ENCODE measurements at places on chromosomes 13 and 19. TPM values are rescaled to one million over a fixed set of nuclear protein-coding genes. Genes with fewer than 3 reads are reported as not detected.

- no peak for DNase-seq
Observed at GRCh38 chr13:32045982-32046785, 14.6 kb downstream of the FRY start.

GRCh38 chr13:102944821-102945220, 99.0 kb downstream of the ERCC5 start:
- DNase-seq: no peak

GRCh38 chr13:106468207-106468606, 67.3 kb downstream of the EFNB2 start:
- no peak for DNase-seq

- DNase-seq: no peak
Observed at GRCh38 chr13:110270507-110270906, 36.5 kb downstream of the COL4A1 start.

GRCh38 chr13:113887700-113888201, 23.9 kb upstream of the GAS6 start:
- DNase-seq: no peak

DNA sequence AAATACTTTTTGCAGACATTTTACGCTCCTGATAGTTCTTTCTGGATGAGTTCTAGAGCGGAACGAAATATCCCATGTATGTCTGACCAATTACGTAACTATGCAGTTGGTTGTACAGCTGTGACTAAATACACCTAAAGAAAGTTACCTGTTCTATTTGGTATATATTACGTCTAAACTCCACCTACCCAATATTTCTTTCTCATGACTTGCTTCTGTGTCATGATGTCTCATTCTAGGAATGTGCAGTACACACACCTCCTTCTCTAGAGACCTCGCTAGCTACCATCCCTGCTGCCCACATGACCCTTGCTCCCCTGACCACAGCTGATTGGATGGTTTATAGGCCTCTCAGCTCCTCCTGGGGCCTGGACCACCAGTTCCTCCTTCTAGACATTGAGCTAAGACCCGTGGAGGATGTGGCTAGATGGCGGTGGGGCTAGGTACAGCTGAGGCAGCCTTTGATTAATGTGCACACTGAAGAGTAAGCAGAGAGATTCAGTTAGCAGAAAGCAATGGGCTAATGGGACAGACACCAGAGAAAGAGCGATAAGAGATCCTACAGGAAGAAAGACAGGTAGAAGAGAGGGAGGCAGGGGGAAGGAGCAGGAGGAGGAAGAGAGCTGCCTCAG, 422.1 kb downstream of the COG6 start:
- no peak for DNase-seq

DNA sequence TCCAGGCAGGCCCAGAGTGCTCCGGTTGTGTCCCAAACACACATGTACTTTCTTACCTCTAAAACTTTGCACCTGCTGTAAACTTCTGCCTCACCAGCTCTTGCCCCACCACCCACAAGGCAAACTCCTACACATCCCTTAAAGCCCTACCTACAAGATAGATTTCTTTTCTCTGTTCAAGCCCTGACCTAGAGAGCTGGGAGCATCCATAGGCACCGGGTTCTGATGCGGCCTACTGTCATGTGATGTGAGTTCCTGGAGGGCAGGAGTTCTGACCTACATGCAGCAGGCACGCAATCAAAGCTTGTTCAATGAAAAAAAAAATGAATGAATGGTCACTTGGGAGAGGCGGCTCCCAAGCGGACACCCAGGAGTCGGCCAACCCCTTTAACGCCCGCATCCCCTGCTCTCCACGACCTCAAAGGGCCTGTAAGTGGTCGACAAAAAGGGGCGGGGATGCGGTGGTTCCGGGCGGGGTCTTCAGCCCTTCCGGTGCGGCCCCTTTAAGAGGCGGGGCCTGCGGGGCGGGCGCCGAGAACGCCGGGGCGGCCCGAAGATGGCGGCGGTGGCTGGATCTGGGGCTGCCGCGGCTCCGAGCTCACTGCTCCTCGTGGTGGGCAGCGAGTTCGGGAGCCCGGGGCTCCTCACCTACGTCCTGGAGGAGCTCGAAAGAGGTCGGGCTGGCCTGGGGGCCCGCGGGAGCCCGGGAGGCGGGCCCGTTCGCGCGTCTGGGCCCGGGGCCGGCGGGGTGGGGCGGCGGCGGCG, at the start of gene MAP1S:
MAP1S (plus strand) TSS at position 534 of the 765 bp plus-strand sequence; CDS start at position 557, 23 bp downstream.
- peak; percentile 77 for DNase-seq

- DNase-seq: no peak
Observed at GRCh38 chr13:39847336-39847735, 191.9 kb downstream of the COG6 start.

GRCh38 chr13:110416131-110417025, 109.3 kb downstream of the COL4A2 start:
- DNase-seq: no peak

- DNase-seq: no peak
Observed at GRCh38 chr19:49061000-49061399, 3.5 kb upstream of the CGB7 start.

DNA sequence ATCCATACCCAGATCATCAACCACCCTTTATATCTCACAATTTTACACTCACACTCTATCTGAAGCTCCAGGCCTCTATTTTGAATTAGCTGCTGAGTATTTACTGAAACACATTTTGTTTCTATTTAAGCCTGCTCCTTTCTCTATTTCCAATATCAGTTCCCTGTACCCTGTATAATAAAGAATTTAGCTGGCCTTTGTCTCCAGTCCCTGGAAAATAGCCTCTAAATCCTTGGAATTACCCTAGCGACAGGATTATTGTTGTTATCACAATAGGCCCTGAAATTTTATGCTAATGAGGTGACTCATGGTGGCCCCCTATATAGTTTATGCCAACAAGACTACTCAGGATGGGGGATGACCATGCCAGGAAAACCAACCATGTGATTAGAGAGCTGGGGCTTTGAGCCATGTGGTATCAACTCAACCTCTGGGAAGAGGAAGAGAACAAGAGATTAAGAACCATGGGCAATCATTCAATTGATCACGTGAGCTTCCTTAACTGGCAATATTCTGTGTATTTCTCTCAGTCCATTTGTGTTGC, 72.7 kb downstream of the KATNAL1 start:
- no peak for DNase-seq

DNA sequence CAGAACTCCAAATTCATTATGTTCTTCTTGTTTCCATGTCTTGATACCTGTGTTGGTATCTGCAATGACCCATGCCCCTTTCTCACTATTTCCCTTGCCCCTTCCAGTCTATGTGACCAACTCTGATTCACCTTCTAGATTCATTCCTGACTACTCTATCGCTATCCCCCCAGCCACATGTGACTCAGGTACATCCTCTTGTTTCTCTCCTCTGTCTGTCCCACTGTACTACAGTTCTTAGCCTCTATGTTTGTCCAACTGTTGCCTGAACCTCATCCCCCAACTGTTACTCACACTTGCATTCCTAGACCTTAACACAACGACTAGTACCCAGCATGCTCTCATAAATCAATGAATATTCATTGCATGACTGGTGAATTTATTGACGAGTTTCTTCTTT, 10.0 kb upstream of the FLT3 start:
- no peak for DNase-seq

- peak; percentile 81 for DNase-seq
Observed at GRCh38 chr19:45884682-45885555, 1.0 kb downstream of the IRF2BP1 start.

GRCh38 chr13:60282186-60282585, 114.8 kb upstream of the TDRD3 start:
- peak; percentile 50 for DNase-seq

Gene ZSWIM9
- total RNA-seq: 4.9 TPM

Gene SBSN
- total RNA-seq: 15.6 TPM

Gene FBN3
- 13.3 TPM for total RNA-seq

Gene ZNF283
- total RNA-seq: 23.3 TPM

Gene SERPINE3
- not detected for total RNA-seq

Gene GJB6
- 18.5 TPM for total RNA-seq

Measured in tongue (tissue), 3 donors.